ENCODE measurements at places on chromosomes 1 and 21. TPM values are rescaled to one million over a fixed set of nuclear protein-coding genes. Genes with fewer than 3 reads are reported as not detected.

MYBPHL gene
- total RNA-seq: not detected

DNA sequence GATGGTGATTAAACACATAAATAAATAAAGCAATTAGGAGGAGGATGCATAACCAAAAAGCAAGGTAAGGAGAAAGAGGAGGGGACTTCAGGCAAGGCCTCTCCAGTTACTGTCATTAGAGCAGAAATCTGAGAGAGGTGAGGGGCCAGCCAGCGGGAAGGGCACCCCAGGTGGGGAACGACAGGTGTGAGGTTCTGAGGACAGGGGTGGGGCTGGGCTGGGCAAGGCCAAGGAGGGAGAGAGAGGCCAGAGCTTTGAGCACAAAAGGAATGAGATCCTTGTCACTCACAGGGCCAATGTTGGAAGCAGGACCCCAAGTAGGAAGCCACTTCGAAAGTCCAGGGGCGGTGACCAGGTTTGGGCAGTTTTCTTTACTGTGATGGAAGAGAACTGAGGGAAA is 182.2 kb upstream of the RAB4A start:
- DNase-seq: no peak

- DNase-seq: peak; percentile 84
These were observed 23.6 kb downstream of the ZBTB18 start for GRCh38 chr1:244074559-244075171.

GRCh38 chr1:161781995-161782394 is 15.9 kb downstream of the ATF6 start:
- no peak for DNase-seq

Data from activated CD8-positive, alpha-beta T cell treated with anti-CD3 and anti-CD28 coated beads for 36 hours (primary cell).